Right cardiac atrium (tissue), 5 donors: ENCODE measurements at places on chromosomes 3 and 15. TPM values are rescaled to one million over a fixed set of nuclear protein-coding genes. Genes with fewer than 3 reads are reported as not detected.

DNA sequence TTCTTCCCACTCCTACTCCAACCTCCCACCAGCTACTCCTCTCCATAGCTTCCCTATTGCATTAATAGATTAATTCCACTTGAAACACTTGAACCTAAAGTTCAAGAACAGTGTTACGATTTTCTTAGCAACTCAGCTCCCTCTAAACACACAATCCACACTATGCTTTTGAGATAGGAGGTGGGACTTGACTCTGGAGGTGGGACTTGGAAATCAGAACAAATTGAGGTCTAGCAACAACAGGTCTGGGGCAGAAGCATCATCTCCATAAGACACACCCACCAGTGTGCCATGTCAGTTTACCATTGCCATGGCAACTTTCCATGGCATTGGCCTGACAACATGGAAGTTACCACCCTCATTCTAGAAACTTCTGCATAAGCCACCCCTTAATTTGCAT, 336.5 kb upstream of the ALCAM start:
- DNase-seq = no peak

The GRAMD1C gene
- 3.0 TPM for total RNA-seq

- DNase-seq = no peak
Measured at GRCh38 chr3:127728417-127729015, 55.8 kb downstream of the ABTB1 start.

The CPNE9 gene
- total RNA-seq = not detected

GRCh38 chr3:183449391-183449790, 21.0 kb upstream of the MCF2L2 start:
- DNase-seq = no peak

The KBTBD13 gene
- total RNA-seq = 7.4 TPM

- DNase-seq = no peak
Measured at GRCh38 chr3:153944084-153944483, 177.1 kb upstream of the ARHGEF26 start.

The ATP6V1A gene
- 28.9 TPM for total RNA-seq

GRCh38 chr3:67093305-67093704, 95.2 kb downstream of the KBTBD8 start:
- DNase-seq = no peak

DNA sequence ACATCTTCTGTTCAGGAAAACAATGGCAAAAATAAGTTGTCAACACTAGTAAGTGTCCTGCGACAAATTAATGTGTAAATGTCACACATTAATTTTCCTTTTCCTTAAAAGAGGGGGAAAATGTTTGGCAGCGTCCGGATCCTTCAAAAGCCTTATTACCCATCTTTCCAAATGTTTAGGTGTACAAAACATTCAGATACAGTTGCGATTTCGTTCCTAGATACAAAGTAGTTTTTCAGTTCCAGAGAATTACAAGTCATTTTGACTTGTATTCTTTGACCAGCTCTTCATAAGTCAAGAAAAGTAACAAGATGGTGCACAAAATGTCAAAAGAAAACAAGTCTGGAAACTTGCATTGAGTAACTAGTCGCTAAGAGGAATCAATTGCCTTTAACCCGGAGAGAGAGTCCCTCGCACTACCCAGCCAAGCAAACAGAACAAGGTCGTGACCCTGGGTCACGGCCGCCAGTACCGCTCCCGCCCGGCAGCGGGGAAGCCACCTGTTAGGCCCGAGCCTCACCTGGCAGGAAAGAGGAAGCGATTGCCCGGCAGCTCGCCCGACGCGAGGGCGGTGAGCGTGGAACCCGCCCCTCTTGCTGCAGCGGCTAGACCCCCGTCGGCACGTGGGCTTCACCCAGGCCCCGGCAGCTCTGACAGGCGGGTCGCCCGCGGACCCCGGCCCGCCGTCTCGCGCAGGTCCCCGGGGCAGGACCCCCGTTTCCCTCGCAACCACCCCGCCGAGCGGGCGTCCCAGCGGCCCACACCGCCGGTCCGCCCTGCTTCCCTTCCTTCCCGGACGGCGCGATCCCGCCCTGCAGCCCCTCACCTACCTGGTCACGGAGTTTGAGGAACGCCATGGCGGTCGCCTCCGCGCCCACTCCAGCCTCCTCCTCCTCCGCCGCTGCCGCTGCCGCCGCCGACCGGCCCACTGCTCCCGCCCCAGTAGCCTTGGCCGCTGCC, 61.0 kb upstream of the ANKRD28 start:
- peak; percentile 43 for DNase-seq

DNA sequence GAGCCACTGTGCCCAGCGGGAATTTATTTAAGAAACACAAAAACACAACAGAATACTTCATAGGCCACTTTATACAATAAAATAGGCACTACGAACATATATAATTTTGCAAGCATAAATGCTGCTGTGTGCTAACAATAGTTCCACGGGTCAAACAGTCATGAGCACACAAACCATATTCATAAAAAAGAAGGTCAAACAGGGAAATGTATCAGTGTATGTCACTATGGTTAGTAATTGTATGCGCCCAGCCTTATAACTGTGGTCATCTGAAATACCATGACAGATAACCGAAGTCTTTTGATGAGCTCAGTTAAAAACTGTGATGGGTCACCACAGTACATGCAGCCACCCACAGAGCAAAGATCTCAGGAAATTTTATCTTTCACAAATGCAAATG, 38.1 kb upstream of the NR2C2 start:
- DNase-seq = no peak

DNA sequence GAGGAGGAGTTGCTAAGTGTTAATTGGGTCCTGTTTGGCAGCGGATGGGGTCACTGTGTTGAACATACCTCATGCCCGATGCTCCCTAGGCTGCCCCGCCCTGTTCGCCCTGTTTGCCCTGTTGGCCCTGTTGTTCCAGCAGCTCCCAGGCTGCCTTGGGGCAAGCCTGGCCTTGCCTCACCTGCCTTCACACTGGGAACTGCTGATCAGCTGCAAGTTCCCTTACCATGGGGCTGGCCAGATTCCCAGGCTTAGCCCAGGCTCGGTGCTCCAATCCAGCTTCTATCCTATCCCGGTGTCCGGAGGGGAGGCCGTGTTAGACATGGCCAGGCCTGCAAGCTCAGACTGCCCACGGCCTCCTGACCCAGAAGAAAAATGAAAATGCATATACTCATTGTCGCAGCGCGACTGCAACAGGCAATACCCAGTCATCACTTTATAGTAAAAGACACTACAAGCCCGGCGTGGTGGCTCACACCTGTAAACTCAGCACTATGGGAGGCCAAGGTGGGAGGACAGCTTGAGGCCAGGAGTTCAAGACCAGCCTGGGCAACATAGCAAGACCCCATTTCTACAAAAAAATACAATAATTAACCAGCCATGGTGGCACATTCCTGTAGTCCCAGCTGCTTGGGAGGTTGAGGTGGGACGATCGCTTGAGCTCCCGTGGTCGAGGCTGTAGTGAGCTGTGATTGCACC, 42.9 kb upstream of the ZNF710 start:
- no peak for DNase-seq

GRCh38 chr3:179837374-179837773, 184.5 kb downstream of the USP13 start:
- DNase-seq = no peak

The ZNF660 gene
- 1.9 TPM for total RNA-seq
